T-helper 22 cell (primary cell): ENCODE measurements at places on chromosomes 5 and 9.

DNA sequence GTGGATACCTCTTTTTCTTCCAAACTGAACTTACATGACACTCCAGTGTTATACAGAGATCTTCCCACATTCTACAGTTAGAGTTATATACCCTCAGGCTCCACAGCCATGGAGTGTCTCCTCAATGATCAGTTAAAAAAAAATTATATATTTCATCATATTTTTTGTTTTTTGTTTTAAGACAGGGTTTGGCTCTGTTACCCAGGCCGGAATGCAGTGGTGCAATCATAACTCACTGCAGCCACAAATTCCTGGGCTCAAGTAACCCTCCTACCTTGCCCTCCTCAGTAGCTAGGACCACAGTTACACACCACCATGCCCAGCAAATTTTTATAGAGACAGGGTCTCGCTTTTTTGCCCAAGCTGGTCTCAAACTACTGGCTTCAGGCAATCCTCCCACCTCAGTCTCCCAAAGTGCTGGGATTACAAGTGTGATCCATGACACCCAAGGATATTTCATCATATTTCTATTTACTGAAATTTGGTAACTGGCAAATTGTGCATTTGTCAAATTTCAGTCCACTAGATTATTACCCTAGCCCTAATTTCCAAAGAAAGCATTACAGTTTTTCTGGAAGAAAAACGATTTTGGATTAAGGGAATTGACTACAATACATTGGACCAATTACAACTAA is 18.1 kb upstream of the SCAI start:
- no peak for DNase-seq

DNA sequence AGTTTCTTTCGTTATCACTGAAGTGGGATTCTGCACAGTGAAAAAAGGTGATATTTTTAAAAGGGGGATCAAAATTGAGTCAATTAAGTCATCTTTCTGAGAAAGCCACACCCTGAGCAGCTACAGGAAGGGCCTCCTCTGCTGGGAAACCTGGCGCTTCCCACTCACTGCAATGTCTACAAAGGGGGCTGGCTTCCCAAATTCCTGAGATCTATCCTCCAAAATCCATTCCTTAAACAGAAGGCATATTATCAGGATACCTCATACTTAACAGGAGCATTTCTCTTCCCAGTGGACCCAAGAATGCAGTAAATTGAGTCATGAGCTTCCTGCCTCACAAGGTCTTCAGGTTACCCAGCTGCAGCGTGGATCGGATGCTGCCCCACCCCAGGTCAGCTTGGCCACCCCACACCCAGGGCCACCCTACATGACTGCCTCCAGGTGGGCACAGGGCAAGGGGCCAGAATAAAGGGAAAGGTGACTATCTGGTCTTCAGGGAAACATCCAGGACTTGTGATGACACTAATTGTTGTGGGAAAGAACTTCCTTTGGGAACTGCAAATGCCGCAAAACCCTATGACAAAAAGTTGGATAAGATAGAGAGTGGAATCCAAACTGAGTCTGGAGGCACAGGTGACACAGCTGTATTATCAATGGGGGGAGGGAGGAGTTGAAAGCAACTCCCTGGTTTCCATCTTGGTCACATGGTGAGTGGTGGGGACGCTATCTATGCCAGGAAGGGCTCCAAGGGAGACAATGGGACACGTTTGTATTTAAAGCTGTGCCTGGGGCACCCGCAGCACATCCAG is 42.3 kb downstream of the ROR2 start:
- no peak for DNase-seq

GRCh38 chr5:154264549-154265196 is 74.1 kb downstream of the GALNT10 start:
- DNase-seq, result no peak

DNA sequence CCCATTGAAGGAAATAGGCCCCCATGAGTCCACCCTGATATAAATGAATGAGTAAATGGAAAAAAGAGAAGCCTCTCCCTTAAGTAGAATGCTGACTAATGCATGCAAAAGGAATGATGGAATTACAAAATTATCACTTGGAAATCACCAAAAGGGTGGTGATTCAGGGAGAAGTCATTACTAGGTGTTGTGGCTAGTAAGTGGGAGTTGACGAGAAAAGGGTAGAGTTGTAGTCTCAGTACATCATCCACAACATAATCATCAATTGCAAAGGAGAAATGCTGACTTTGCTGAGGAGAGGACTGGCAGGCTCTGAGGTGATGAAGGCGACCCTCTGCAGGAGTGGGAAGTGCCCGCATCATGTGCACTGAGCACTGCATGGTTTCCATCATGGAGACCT is 201.5 kb upstream of the S1PR3 start:
- no peak for DNase-seq

GRCh38 chr5:84299959-84300358 is 84.7 kb downstream of the EDIL3 start:
- no peak for DNase-seq

- no peak for DNase-seq
Measured at GRCh38 chr9:126838895-126839294, 21.5 kb upstream of the ZBTB34 start.

GRCh38 chr9:125255781-125256391 is 5.7 kb upstream of the GAPVD1 start:
- no peak for DNase-seq

- DNase-seq, result no peak
Measured at GRCh38 chr5:167944121-167944852, 347.2 kb upstream of the WWC1 start.

- DNase-seq, result no peak
Measured at GRCh38 chr5:28580616-28581015, 1542.2 kb upstream of the CDH9 start.

- DNase-seq, result no peak
Measured at GRCh38 chr5:9182899-9183695, 362.8 kb downstream of the SEMA5A start.

- no peak for DNase-seq
Measured at GRCh38 chr5:82327941-82328340, 49.8 kb upstream of the RPS23 start.

DNA sequence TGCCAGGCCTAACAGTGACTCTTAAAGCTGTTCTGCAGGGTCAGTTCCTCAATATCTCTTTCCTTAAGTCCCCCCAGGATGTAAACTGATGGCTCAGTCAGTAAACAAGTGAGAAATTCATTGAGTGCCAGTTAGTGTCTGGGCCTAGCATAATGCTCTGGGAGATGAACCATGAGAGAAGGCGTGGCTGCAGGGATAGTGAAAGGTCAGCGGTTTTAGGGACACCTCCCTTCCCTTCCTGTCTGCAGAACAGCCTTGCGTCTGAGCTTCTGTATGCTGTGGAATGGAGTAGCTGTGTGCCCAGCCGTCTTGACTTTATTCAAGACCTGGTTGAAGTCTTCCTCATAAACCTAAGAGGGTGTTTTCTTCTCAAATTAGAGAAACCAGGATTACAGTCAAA is 46.7 kb upstream of the DMRT3 start:
- no peak for DNase-seq

DNA sequence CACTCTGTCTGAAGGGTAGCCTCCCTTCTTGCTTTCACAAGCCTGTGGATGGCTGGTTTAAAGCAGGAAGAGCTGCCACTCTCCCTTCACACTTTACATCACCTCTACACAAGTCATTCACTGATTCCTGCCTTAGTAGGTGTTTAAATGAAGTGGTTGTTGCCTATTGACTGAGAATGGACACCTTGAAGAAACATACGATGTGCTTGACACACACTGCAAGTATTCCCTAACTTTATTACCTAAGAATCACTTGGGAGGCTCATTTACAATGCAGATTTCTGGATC is 230.5 kb downstream of the PIK3R1 start:
- no peak for DNase-seq

DNA sequence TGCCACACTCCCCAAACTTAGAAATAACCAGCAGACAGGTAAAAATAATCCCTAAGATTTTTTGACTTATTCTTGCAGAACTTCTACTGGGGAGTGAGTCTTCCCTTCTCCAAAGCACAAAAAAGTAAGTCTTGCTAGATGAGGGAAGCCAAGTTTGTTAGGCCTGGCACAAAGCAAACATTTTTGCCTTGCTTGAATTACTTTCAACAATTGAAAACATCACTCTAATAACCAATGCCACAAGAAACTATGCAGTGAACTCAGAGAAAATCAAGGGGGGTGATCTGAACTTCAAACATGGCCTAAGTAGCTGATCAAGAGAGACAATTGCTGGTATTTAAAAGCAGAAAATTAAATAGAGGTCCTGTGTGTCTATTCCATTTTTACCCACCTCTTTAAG is 123.6 kb upstream of the SLC1A3 start:
- no peak for DNase-seq

DNA sequence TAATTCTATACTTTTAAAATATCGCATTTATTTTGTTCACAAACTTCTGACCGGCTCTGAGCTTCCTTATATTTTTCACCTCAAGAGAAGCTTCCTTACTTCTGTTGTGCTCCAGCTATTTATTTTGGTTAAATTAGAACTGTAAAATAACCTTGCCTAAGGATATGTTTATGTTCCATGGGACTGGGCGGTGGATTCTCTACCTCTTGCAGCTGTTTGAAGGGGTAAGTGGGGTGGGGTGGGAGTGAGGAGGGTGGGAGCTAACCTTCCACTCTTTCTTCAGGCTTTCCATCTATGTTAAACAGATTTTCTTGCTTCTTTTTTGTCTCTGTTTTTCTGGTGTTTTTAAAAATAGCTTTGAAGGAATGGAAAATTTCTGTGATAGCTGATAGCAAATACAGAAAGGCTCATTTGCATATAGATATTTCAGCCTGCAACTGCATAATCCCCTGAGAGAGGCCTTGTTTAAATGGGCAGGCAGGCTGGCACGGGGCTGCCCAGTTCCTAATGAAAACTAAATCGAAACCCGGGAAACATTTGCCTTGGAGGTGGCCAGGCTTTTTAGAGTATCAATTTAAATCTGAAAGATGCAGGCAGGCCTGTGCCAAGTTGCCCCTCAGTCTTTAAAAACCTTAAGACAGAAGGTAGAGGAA is 122.1 kb upstream of the DMAC1 start:
- no peak for DNase-seq

GRCh38 chr9:116558818-116559540 is 128.1 kb upstream of the TRIM32 start:
- no peak for DNase-seq

- no peak for DNase-seq
Measured at GRCh38 chr9:131441441-131441840, 47.6 kb downstream of the PRRC2B start.

- no peak for DNase-seq
Measured at GRCh38 chr9:132020272-132020671, 59.4 kb downstream of the MED27 start.

- no peak for DNase-seq
Measured at GRCh38 chr9:17116400-17116837, 18.4 kb upstream of the CNTLN start.

GRCh38 chr5:163352531-163352930 is 84.9 kb upstream of the CCNG1 start:
- DNase-seq, result no peak

DNA sequence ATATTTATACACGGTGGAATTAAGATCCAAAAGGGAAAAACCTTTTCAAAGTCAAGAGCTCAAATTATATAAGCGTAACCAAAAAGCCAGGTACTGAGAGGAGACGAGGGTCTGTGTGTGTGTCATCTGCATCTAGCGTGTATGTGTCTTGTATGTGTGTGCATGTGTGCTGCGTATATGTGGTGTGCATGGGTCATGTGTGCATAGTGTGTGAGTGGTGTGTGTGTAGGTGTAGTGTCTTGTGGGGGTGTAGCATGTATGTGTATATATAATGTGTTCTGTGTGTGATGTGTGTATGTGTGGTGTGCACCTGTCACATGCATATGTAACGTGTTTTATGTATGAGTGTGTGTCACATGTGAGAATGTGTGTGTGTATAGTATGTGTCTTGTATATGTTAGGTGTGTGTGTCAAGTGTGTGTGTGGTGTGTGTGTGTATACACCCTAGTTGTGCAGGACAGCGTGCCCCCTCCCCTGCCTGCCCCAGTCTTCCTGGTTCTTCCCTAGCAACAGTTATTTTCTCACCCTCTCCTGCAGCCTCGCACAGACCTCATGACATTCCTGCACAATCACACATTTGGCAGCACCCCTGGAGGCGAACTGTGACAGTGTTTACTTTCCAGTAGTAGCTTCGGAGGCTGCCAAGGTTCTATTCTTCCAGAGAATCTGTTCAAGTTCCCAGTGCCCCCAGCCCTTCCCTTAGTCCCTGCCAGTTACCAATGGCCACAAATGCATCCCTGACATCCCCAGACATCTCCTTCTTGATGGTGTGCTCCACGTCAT is 27.1 kb upstream of the TNIP1 start:
- no peak for DNase-seq

GRCh38 chr9:37987467-37987981 is 81.5 kb downstream of the SHB start:
- no peak for DNase-seq

- no peak for DNase-seq
Measured at GRCh38 chr9:37353791-37354190, 68.7 kb upstream of the GRHPR start.

GRCh38 chr5:172553903-172554302 is 87.2 kb upstream of the NEURL1B start:
- no peak for DNase-seq

DNA sequence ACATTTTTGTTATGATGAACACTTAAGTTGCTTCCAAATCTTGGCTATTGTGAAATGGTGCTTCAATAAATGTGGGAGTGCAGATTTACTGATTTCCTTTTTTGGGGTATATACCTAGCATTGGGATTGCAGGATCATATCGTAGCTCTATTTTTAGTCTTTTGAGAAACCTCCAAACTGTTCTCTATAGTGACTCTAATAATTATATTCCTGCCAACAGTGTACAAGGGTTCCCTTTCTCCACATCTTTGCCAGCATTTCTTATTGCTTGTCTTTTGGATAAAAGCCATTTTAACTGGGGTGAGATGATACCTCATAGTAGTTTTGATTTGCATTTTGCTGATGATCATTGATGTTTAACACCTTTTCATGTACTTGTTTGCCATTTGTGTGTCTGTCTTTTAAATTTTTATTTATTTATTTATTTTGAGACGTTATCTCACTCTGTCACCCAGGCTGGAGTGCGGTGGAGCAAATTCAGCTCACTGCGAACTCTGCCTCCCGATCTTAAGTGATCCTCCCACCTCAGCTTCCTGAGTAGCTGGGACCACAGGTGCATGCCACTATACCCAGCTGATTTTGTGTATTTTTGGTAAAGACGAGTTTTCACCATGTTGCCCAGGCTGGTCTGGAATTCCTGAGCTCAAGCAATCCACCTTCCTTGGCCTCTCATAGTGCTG is 59.0 kb downstream of the UNC13B start:
- no peak for DNase-seq
